ENCODE measurements at places on chromosomes 1 and 21. TPM values are rescaled to one million over a fixed set of nuclear protein-coding genes. Genes with fewer than 3 reads are reported as not detected.

The VSIG8 gene
- not detected for polyA plus RNA-seq

The CACNA1S gene
- not detected for polyA plus RNA-seq

DNA sequence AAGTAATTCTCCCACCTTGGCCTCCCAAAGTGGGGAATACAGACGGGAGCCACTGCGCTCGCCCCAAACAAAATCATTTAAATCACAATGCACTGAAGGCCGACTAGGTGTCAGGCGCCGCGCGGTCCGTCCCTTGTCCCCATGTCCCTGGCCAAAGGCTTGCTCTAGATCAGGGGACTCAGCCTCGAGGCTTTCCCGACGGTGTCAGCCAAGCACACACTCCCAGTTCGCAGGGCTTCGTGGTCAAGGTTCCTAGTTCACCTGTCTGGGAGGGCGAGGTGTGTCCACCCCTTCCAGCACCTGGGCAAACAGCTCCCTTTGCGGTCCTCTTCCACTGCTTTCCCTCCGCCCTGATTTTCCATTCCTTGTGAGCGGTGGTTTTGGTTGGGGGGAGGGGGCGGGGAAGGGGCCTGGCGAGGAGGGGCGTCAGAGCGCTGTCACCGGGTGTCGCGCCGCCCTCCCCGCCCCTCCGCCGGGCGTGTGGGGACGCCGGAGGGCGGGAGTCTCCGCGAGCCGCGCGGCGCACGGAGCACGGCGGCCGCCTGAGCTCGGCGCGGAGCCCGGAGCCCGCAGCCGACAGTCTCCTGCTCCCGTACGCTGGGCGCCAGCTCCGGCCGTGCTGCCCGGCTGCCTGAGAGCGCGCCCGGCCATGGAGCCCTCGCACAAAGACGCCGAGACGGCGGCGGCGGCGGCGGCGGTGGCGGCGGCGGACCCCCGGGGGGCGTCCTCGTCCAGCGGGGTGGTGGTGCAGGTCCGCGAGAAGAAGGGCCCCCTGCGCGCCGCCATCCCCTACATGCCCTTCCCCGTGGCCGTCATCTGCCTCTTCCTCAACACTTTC lies at the start of gene STUM:
Gene STUM (plus strand): TSS at position 509 of the 838 bp plus-strand sequence. CDS start 141 bp downstream, at position 650.
- no peaks in the 10 kb centered on the region for H3K36me3 ChIP-seq
- H3K4me3 ChIP-seq: peak within 1 kb of the TSS; percentile 39
- no peaks in the 10 kb centered on the region for H3K4me1 ChIP-seq
- no peak within 1 kb of the TSS for H3K27ac ChIP-seq

DNA sequence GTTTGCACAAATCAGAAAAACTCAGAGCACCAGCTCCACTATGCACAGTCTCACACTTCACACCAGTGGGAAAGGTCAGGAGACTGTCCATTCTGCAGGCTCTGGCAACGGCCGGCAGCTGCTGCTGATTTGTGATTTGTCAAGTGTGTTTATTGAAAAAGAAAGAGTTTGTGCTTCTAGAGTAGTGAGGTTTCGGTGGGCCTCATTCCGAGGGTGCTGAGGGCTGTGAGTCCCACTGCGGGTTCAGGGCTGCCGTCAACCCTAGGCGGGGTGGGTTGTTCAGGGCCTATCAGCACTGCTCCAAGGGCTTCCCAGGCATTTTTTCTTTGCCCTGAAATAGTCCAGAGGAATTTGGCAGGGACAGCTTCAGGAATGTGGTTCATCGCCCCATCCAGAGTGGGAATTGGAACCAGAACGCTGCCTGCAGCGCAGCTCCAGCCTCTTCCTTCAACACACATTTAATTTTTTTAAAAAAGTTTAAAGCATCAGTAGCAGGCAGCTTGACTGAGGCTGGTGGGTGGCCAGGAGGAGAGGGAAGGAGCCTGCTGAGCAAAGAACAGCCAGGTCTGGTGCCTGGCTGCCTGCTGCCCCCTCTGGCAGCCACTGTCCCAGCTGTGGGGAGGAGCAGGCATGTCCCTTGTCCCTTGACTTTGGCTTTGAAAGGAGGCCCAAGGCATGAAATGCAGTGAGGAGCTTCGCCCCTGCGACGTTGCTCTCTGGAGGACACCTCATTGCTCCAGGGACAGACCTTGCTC lies 19.7 kb downstream of the STUM start:
- no peaks in the 10 kb centered on the region for H3K27me3 ChIP-seq
- H3K36me3 ChIP-seq: no peaks in the 10 kb centered on the region
- peak overlapping the region; percentile 31 for H3K27ac ChIP-seq
- peak; percentile 47 for DNase-seq

DNA sequence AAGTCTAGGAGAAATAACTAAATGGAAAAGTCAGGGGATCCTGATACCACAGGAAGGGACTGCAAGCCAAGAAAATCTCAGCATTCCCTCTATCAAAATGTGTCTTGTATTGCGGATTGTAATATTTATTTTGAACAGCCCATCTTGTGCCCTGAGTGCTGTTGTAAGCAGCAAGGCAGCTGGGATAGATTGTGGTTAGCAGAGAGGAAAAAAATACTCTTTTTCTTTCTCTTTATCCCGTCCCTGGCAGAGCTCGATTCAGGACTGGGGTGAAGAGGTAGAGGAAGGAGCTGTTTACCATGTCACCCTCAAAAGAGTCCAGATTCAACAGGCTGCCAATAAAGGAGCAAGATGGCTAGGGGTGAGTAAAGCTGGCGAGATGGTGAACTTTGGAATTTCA lies 1.2 kb downstream of the RGL1 start:
- peaks cover 24% of the 10 kb centered on the region for H3K4me1 ChIP-seq
- H3K27me3 ChIP-seq: no peaks in the 10 kb centered on the region
- no peaks in the 10 kb centered on the region for H3K36me3 ChIP-seq
- H3K27ac ChIP-seq: peak overlapping the region; percentile 59
- H3K4me3 ChIP-seq: peak overlapping the region; percentile 74

The PRMT6 gene
- 50.3 TPM for polyA plus RNA-seq

DNA sequence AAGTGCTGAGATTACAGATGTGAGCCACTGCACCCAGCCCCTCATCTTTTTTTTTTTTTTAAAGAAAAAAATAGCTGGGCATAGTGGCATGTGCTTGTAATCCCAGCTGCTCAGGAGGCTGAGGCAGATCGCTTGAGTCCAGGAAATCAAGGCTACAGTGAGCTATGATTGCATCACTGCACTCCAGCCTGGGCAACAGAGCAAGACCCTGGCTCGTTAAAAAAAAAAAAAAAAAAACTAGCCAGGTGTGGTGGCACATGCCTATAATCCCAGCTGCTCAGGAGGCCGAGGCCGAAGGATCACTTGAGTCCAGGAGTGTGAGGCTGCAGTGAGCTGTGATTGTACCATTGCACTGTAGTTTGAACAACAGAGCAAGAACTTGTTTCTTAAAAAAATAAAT lies 13.8 kb downstream of the SZRD1 start:
- H3K27ac ChIP-seq: no peak overlapping the region
- H3K27me3 ChIP-seq: no peaks in the 10 kb centered on the region
- no peak for DNase-seq

GRCh38 chr1:59917785-59918180 lies 8.8 kb downstream of the CYP2J2 start:
- H3K36me3 ChIP-seq: no peaks in the 10 kb centered on the region
- H3K4me3 ChIP-seq: no peak overlapping the region
- H3K4me1 ChIP-seq: peaks cover 10% of the 10 kb centered on the region
- H3K27me3 ChIP-seq: peaks cover 3% of the 10 kb centered on the region
- DNase-seq: no peak

The LCE1D gene
- polyA plus RNA-seq: not detected

The PLA2G2C gene
- not detected for polyA plus RNA-seq

DNA sequence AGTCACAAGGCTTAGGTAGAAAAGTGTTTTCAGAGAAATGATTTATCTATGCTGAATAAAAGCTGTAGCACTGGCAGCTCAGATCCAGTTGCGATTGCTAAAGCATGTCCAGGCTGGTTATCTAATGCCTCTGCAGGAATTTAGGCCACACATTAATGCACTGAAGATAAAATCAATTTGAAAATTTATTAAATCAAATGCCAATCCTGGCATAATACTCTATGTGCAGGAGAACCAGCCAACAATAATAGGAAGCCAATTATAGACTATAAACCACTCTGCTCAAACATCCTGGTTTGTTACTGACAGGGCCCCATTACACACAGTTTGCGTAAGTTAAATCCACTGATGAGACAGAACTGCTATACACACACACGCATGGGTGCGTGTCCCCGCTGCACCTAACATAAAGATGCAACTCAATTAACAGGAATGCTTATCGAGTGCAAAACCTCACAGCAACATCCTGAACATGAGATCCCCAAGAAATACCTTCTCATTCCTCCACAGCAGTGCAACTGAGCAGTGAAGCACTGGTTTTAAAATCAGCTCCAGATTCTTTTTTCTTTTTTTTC lies 40.6 kb downstream of the PTP4A2 start:
- DNase-seq: no peak
- H3K4me3 ChIP-seq: no peak overlapping the region
- no peak overlapping the region for H3K27ac ChIP-seq
- no peaks in the 10 kb centered on the region for H3K4me1 ChIP-seq
- no peaks in the 10 kb centered on the region for H3K27me3 ChIP-seq
- no peaks in the 10 kb centered on the region for H3K36me3 ChIP-seq

DNA sequence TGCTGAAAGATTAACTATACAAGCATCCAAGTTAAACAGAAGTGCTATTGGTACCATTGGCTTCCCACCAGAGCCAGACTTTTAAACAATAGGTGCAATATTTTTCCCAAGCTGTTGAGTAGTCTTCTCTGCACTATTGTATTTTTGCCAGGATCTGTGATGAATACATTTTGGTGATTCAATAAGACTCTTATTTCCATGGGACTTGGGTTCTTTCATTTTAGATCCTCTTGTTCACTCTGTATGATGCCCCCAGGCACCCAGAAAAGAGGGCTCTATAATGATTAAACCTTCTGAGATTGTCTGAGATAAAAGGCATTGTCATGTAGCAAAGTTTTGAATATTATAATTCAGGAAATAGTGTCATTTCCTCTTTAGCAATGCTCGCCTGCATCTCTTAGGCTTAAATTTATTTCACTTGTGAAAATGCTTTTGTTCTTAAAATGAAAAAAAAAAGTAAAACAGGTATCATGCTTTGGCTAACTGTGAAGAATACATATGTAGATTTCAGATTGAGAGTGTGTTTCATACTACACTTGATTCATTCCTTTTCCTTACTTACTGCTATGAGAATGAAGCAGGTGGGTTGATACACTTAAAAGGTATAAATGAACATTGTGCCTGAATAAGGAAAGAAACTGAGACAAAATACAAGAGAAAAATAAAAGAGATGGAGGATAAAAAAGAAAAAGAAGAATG lies 275.0 kb downstream of the HMCN1 start:
- H3K27me3 ChIP-seq: no peaks in the 10 kb centered on the region
- no peak overlapping the region for H3K27ac ChIP-seq
- peaks cover 7% of the 10 kb centered on the region for H3K36me3 ChIP-seq
- no peak overlapping the region for H3K4me3 ChIP-seq
- no peaks in the 10 kb centered on the region for H3K4me1 ChIP-seq

DNA sequence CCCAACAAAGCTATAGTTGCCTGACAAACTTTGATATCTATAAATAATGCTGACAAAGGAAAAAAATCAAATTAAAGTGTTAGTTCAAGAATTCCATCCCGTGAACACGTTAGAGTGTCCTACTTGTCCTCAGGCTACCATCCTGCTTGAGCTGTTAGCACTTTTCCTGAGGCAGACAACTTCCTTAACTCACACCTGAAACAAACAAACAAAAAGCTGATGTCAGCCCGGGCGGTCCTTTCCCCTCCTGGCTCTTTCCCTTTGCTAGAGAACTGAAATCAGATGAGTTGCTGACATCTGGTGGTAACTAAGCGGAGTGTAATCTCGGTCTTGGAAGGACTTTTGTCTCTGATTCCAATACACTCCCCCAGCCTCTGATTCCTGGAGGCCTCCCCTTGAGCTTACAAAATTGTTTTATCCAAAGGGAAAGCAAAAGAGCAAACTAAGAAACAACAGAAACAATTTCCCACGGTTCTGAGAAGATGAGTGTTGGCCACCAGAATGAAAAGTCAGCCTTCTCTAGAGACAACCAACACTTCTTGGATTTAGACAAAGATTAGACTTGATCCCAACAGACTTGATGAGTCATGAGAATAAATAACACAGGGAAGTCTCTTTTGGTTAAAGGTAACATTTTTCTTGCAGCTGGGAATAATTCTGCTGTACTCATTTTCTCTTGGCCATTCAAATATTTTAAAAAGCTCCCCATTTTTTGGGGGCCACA lies 135.4 kb downstream of the PROX1 start:
- peaks cover 9% of the 10 kb centered on the region for H3K4me1 ChIP-seq
- H3K4me3 ChIP-seq: no peak overlapping the region
- DNase-seq: peak; percentile 82
- H3K36me3 ChIP-seq: no peaks in the 10 kb centered on the region
- H3K27me3 ChIP-seq: no peaks in the 10 kb centered on the region
- H3K27ac ChIP-seq: no peak overlapping the region

DNA sequence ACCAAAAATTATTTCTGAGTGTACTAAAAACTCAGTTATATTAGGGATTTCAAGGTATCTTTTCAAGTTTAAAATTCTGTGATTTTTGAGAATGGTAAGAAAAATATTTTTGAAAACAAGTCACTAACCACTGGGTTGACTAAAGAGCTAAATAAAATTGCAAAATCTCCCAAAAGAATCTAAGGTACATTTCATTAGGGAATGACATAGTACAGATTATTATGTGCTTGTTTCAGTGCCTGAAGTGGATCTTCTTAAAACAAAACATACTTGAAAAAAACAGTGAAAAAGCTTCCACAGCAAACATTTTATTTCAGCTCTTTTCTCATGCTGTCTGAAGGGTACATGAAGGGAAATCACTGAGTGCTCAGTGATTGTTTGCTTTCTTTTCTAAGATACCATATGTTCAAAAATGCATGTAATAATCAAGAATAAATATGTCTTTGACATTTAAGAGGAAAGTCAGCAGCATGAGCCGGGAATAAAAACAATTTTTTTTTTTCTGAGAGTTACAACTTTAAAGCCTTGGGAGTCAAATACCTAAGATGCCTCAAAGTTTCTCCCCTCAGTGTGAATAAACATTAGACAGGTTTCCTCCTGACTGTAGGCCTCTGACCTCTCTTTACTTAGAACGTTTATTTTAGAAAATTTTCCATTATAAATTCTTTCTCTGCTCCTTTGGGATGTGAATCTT lies 200.7 kb downstream of the KCNT2 start:
- no peak overlapping the region for H3K4me3 ChIP-seq
- peak; percentile 18 for DNase-seq
- no peaks in the 10 kb centered on the region for H3K36me3 ChIP-seq
- H3K4me1 ChIP-seq: peaks cover 16% of the 10 kb centered on the region
- peak overlapping the region; percentile 50 for H3K27ac ChIP-seq

Data from cardiac muscle cell (in vitro differentiated cells and primary cell).